ENCODE measurements at places on chromosomes 11 and 22.

DNA sequence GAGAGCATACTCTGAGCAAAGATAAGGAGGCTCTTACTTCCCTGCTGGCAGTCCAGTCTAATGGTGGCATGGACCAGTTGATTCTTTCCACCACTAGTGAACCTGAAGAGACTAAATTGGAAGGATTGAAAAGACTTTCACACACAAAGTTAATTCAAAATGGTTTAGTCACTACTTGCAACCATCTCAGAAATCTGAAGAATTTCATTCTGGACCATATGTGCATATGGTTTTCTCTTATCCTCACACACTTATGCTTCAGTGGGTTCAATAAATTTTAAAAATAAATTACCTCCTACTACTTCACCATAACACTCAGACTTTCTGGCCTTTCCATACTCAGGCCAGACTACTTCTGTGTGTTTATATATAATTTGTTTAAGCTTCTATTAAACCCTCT lies 44.7 kb downstream of the CADM1 start:
- no peak for DNase-seq

DNA sequence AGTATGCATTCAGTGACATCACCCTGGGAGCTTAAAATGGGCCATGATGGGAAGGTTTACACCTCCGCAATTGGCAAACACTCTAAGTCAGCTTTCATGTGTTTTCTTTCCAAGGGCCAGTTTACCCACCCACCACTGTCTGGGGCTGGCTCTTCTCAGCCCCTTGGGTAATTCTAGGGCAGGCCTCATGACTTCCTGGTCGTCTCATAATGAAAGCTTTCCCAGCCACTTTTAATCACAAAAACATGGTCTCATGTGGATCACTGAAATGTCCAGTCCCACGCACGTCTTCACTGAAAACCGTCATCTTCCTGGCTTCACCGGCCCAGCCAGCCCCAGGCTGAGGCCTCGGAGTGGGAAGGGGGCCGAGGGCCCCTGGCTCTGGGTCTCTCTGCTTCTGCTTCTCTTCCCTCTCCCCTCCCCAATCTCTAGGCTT lies 58.5 kb upstream of the ANO1 start:
- no peak for DNase-seq

DNA sequence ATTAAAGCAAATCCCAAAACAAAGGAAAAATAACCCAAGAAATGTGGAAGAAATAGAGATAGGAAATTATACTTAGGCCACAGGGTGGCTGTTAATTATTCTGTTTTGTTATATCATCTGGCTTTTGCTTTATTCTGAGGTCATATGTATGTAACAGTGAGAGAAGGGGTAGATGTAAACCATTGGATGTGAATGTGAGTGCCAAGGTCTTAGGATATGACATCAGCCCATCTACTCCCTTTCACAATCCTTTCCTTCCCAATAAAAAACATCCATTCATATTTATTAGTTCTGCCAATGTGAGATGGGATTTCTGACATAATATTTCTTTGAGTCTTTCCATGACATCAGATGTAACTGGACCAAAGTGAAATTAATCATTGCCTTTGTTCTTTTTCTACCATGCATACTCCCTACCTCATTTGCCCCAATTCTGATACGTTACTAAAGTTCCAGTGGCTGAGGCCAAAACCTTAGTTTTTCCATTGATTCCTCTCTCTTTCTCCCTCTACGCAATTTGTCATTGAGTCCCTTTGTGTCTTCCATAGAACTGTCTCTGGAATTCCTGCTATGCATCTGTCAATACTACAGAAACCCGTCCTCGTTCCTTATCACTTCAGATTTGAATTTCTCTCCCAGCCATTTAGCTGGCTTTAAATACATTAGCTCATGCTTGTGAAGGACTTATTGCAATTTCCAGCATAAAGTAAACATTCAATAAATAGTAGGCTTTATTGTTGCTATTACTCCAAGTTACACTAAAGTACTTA lies 170.3 kb downstream of the ARHGAP42 start:
- peak; percentile 53 for DNase-seq

GRCh38 chr11:115612046-115612730 lies 108.0 kb upstream of the CADM1 start:
- DNase-seq = no peak

GRCh38 chr11:25625094-25625493 lies 706.8 kb upstream of the ANO3 start:
- DNase-seq = no peak

DNA sequence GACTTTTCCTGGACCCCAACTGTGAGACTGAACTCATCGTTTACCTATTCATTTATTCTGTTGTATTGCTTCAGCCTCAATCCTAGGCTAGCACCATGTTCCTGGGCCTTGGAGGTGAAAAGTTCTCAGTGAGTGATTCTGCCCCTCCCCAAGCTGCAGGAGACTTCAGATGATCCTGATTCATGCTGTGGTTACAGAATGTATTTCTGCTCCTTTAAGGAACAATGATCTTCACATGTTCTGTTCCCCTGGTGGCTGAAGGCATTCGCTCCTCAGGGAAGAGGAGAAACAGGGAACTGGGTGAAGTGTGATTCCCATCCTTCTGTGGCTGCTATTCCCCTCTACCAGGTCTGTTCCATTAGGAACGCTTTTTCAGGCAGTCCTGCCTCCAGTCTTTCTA lies 2.4 kb downstream of the OR52E1 start:
- no peak for DNase-seq

Measured in trophoblast cell (in vitro differentiated cells and primary cell).